ENCODE measurements at places on chromosomes 1 and 21. TPM values are rescaled to one million over a fixed set of nuclear protein-coding genes. Genes with fewer than 3 reads are reported as not detected.

DNA sequence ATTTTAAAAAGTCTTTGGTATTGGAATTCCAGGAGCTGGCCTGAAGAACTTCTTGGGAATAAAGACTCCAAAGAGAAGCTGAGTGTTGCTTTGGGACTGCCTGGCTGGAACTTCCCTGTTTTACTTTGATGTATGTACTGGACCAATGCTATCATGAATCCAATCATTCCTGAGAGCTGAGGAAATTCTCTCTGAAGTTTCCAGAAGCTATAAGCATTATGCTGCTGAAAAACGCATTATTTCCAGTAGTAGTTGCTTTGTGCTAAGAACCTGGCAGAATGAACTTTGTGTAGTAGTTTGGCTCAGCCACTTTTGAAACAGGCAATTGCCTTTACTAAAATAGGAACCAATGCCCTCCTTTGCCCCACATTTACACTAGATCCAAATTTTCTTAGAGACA is 260.7 kb downstream of the HLX start:
- no peak for DNase-seq

The MTARC1 gene
- total RNA-seq = 0.76 TPM

The CSF3R gene
- total RNA-seq = not detected

The ANGEL2 gene
- 39.2 TPM for total RNA-seq

DNA sequence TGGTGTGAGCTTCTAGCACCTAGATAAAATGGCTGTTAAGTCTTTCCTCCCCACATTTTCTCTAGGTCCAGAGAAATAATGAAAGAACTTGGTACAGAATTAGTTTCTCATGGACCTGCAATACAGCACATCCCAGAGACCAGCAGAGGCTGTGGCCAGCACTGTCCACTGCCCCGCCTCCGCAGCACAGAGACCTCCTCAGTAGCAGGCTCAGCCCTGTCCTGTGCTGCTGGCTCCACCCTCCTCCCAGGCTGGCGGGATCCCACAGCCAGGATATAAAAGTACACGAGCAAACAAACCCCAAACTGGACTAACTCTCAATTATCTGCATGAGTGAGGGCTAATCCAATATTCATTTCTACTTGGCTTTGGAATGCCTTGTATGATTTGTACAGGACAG is 401.5 kb downstream of the RPS6KC1 start:
- DNase-seq = no peak

The RNU1-3 gene
- under 0.01 TPM for total RNA-seq

- DNase-seq = no peak
Observed at GRCh38 chr1:228306275-228307217, 98.7 kb downstream of the OBSCN start.

GRCh38 chr1:196380316-196380715 is 227.9 kb downstream of the KCNT2 start:
- DNase-seq = peak; percentile 20

DNA sequence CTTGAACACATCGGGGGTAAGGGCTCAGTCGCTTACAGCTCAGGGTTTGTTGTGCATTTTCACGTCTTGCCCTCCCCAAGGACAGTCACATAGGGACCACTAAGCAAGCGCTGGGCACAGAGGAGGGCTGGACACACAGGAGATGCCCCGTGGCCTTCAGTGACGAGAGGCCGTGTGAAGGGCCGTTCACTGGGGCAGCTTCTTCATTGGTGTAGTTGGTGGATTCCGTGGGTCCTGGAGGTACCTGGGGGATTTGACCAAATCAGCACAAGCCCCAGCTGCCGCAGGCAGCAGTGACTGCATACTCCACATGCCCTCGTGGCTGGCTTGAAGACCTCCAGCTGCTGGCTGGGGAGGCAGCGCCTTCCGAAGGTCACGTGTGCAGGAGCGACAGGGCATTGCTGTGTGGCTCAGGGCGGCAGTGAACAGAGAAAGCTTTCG is 100.8 kb upstream of the C1orf174 start:
- DNase-seq = no peak

The FRRS1 gene
- total RNA-seq = 3.9 TPM

DNA sequence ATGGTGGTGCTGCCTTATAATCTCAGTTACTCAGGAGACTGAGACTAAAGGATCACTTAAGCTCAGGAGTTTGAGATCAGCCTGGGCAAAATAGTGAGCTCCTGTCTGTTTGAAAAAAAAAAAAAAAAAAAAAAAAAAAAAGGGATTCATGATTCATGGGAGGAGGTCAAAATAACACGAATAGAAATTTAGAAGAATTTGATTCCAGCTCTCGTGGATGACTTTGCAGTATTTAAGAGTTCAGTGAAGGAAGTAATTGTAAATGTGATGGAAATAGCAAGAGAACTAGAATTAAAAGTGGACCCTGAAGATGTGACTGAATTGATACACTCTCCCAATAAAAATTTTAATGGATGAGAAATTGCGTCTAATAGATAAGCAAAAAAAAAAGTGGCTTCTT is 15.8 kb downstream of the AUNIP start:
- no peak for DNase-seq

The MYCL gene
- 0.32 TPM for total RNA-seq

DNA sequence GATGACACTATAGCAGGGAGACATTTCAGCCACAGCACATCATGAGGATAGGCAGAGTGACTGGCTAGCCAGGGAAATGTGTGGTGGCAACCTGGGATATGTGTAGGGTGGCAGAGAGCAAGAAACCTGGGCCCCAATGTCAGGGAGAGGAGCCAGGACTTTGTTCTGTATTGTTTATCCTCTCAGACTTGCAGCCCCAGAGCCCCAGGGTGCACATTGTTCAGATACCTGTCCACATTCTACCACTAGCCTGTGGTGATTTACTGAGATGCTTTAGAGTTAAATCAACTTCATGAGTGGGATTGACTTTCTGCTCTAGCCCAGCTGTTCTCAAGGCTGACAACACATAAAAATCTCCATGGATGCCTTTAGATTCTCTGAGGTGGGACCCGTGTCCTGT is 61.5 kb downstream of the MAB21L3 start:
- DNase-seq = no peak

DNA sequence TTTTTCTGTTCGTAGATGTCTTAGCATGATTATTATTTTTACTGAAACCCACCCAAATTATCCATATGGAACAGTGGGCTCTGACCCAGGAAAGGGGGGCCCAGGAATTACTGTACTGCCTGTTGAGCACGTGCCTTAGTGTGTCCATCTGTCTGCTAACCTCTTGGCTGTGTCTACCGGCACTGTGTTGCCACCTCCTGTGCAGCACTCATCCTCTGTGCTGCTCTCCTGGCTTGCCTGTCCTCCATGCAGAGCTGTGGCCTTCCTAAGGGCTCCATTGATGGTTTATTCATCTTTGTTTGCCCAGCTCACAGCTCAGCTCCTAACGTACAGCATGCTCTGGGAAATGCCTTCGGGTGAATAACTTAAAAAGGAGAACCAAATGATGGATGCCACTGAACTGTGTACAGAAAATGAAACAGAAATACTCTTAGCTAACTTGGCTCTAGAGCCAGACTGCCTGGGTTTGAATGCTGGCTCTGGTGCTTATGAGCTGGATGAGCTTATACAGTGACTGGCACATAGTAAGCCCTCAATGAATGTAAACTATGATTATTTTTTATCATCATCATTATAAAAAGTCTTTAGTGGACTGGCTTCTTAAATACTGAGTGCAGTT is 11.4 kb upstream of the RPTN start:
- no peak for DNase-seq

DNA sequence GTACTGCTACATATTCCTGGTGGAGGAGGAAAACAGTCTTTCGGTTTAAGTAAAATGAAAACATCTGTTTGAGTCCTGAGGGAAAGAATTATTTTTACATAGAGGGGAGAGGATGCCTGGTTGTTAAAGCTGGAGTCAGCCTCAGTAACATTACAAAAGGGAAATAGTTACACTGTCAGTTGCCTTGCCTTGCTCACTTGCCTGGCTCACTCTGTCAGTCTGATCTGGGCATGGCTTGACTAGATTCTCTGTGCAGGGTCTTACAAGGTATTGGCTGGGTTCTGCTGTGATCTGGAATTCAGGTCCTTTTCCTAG is 8.4 kb upstream of the UBE2U start:
- DNase-seq = peak; percentile 44

DNA sequence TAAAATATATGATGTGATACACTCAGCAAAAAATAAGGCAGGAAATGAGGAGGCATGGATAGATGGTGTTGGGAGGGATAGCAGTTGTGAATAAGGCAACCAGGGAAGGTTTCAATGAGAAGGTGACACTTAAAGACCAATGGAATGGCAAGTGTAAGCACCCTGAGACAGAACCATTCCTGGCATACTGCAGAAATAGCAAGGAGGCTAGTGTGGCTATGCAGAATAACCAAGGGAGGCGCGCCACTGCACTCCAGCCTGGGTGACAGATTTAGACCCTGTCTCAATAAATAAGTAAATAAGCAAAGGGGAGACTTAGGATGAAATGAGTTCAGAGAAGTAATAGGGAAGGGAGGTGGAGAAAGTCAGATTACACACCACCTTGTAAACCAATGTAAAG is 113.9 kb downstream of the TOMM20 start:
- no peak for DNase-seq

DNA sequence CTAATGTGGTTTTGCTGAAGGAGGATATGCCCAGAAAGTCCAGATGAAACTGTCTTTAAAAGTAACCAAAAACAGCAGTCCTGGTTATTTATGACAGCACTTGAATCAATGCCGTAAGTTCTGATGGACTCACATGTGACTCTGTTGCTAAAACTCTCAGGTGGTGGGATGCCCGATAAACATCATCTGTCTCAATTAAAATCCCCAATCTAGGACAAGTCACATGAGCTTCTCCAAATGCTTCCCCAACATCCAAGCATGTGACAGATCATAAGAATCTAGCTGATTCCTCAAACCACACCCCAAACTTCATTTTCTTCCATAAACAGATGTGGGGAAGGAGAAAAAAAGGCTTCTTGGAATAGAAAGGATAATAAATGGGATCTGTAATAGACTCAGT is 786 bp upstream of the CTSK start:
- peak; percentile 51 for DNase-seq
